ENCODE measurements at places on chromosomes 16 and 17.

DNA sequence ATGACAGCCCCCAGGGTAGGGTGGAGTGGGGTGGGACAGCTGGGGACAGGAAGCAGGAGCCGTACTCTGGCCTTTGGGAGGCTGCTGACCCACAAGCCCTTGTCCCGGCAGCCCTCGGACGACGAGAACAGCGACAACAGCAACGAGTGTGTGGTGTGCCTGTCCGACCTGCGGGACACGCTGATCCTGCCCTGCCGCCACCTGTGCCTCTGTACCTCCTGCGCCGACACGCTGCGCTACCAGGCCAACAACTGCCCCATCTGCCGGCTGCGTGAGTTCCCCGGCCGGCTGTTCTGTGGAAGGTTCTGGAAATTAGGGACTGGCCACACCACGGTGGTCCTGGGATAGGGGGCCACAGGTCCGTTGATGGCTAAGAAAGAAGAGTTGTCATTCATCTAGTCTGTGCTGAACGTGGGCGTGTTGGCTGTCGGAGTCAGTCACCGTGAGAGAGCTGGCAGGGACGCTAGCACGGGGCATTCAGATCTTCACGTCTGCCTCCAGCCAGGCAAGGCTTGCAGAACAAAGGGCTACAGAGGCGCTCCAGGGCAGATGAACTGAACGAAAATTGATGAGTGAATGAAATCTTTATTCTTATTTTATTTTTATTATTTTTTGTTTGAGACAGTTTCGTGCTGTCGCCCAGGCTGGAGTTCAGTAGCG lies 19.8 kb upstream of the NUDT16L1 start:
- no peak for DNase-seq

DNA sequence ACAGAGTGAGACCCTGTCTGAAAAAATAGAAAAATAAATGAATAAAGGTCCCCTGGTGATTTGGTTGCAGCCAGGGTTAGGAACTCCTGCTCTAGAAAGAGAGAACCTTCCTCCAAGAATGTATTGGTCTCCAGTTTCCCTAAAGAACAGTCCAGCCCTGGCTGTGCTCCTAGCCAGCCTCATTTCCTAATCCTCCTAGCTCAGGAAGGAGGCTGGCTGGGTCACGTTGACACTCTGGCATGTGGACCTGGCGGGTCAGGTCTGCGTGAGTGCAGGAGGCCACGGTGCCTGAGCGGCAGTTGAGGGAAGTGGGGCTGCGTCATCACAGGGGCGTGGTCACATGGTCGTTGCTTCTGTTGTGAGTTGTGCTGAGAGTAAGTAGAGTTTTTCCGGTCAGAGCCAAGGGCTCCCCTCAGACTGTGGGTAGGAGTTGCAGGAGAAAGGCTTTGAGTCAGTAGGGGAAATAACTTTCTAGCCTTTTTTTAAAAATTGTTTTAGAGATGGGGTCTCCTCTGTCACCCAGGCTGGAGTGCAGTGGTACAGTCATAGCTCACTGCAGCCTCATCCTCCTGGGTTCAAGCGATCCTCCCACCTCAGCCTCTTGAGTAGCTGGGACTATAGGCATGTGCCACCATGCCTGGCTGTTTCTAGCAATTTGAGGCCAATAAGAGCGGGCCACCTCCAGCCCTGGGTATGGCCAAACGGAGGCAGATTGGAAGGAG lies 194.0 kb upstream of the CIBAR2 start:
- peak; percentile 37 for DNase-seq

- no peak for DNase-seq
Observed at GRCh38 chr16:83615953-83616350, 191.8 kb upstream of the HSBP1 start.

DNA sequence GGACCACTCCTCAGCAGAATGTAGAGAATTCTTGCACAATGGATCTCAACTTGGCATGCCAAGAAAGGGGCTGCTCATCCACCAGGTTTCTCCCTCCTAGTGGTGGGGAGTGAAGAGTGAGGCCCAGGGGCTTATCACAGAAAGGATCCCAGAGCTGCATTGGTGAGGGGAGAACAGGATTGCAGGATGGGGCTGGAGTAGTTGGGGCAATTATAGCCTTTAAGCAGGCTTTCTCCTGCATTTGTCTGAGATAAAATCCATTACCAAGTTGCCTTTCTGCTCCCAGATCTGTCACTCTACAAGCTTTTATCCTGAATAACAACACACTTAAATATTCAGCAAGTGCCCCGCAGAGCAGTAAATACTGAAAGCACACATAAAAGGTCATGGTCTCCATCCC lies 130.8 kb upstream of the CES5A start:
- DNase-seq: no peak

- no peak for DNase-seq
Observed at GRCh38 chr17:29930409-29931010, 482 bp upstream of the SSH2 start.

DNA sequence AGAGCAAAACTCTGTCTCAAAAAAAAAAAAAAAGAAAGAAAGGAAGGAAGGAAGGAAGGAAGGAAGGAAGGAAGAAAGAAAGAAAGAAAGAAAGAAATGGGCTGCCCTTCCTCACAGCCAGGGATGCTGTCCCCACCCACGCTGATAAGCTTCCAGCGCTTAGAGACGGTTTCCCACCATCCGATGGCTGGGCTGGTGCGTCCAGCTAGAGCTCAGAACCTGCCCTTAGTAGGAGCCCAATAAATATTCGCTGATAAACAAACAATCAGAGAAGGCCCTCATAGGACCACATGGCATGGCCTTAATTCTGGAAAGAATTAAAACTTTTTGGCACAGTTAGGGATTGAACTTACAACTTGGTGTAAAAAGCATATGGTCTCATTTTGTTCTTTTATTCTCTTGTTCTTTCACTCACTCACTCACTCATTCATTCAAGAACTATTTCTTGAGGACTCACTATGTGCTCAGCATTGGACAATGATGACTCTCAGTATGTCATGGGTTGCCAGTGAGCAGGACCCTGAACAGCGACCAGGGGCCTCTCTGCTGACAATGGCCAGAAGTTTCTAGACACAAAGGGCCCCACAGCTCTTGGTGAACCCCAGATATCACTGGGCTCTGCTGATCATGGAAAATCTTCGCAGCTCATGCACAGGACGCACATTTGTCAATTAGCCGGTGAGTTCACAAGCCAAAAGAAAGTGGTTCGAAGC lies 32.5 kb upstream of the TNRC6C start:
- no peak for DNase-seq

GRCh38 chr17:30299000-30299399 lies 7.3 kb upstream of the BLMH start:
- no peak for DNase-seq

All from stimulated activated CD4-positive, alpha-beta T cell treated with anti-CD3 and anti-CD28 coated beads, TNF-alpha, amount 100 ng/mL, for 1 hour (primary cell).